ENCODE measurements at places on chromosomes 3 and 15. TPM values are rescaled to one million over a fixed set of nuclear protein-coding genes. Genes with fewer than 3 reads are reported as not detected.

The DPH6 gene
- total RNA-seq: 19.0 TPM

The DAZL gene
- total RNA-seq: 0.21 TPM

The CASR gene
- not detected for total RNA-seq

The RPSA gene
- 1,988 TPM for total RNA-seq

The SLC22A14 gene
- total RNA-seq: not detected

The OXTR gene
- total RNA-seq: 0.27 TPM

GRCh38 chr3:13143381-13144004 is 70.3 kb upstream of the IQSEC1 start:
- no peaks in the 10 kb centered on the region for H3K36me3 ChIP-seq
- H3K4me1 ChIP-seq: no peaks in the 10 kb centered on the region
- H3K27me3 ChIP-seq: no peaks in the 10 kb centered on the region
- no peak overlapping the region for H3K4me3 ChIP-seq

DNA sequence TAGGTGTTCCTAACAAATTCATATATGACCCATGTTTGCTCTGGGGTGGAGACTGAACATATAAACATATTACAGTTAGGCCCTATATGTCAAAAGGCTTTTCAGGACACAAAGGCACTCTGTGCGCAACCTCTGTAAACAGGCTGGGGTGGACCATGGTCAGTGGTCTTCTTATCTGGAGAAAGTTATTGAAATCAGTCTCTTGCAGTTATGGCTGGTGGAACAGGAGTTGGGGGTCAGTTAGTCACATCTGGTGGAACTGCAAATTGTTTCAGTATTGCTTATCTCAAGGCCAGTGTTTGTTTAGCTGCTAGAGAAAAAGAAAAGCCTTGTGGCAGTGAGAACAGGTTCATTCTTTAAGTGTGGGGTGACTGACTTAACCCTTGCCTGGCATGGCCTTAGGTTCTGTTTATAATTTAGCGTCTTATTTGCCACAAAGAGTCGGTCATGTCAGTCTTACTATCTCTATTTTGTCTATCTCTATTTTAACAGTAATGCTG is 5.9 kb upstream of the GP9 start:
- no peak overlapping the region for H3K4me3 ChIP-seq
- no peaks in the 10 kb centered on the region for H3K27me3 ChIP-seq
- DNase-seq: no peak
- peaks cover 5% of the 10 kb centered on the region for H3K4me1 ChIP-seq
- no peak overlapping the region for H3K27ac ChIP-seq
- H3K36me3 ChIP-seq: no peaks in the 10 kb centered on the region

DNA sequence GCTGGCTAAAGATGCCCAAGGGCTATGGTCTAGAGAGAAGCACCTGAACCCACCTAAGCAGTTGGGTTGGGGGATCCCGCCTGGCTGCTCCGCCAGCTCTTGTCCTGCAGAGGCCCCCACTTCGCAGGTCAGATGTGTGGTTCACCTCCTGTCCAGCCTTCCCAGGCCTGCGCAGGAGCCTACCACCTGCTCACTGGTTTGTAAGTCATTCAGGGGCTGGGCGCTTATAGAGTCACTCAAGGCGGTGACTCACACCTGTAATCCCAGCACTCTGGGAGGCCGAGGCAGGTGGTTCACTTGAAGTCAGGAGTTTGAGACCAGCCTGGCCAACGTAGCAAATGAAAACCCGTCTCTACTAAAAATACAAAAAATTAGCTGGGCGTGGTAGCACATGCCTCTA is 3.9 kb upstream of the FURIN start:
- H3K4me1 ChIP-seq: no peaks in the 10 kb centered on the region
- no peaks in the 10 kb centered on the region for H3K27me3 ChIP-seq
- H3K27ac ChIP-seq: no peak overlapping the region
- H3K36me3 ChIP-seq: no peaks in the 10 kb centered on the region

GRCh38 chr3:137987723-137988122 is 22.2 kb upstream of the CLDN18 start:
- no peak for DNase-seq
- H3K4me3 ChIP-seq: no peak overlapping the region
- no peaks in the 10 kb centered on the region for H3K36me3 ChIP-seq
- no peaks in the 10 kb centered on the region for H3K27me3 ChIP-seq

DNA sequence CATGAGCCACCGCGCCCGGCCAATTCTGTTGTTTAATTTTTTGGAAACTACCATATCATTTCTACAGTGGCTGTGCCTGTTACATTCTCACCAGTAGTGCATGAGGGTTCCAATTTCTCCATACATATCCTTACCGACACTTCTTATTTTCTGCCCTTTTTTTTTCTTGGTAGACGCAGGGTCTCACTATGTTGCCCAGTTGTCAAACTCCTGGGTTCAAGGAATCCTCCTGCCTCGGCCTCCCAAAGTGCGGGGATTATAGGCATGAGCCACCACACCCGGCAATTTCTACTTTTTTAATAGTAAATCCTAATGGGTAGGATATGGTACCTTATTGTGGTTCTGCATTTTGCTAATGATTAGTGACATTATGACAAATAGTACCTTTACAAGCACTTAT is 9.6 kb downstream of the AMIGO3 start:
- no peak overlapping the region for H3K27ac ChIP-seq
- H3K4me1 ChIP-seq: no peaks in the 10 kb centered on the region
- H3K36me3 ChIP-seq: no peaks in the 10 kb centered on the region
- no peak overlapping the region for H3K4me3 ChIP-seq
- no peaks in the 10 kb centered on the region for H3K27me3 ChIP-seq
- DNase-seq: no peak

DNA sequence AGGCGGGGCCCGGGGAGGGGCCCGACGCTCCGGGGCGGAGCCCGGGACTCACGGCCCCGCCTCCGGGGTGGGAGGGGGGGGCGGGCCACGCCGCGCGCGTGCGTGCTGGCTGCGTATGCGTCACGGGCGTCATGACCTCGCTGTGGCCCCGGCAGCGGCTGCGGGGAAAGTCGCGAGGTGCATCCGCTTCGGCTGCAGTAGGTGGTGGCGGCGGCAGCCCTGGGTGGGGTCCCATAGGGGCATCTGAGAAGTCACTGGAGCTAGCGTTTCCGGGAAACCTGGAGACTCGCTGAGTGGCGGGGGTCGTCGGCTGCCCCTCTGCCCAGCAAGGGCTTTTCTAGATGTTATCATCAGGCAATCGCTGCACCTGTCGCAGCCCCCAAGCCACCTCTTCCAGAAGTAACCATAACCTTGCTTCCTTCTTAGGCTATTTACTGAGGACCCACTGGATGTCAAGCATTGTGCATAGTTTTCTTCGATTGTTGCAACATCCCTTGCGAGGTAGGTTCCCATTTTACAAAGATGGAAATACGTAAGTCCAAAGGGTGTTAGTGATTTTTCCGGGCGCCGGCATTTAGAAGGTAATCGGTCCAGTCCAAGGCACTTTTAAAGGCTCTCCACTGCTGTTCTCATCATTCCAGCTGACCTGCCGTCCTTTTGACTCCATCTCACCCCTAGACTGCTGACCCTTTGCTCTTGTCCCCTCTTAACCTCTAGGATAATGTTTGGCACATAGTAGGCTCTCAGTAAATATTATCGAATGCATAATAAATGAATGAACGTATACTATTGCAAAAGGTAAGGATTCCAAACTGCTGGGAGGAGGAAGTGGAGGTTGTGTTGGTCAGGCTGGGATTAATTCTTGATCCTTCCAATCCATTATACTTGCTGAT is at the start of gene GDPGP1:
Gene GDPGP1, plus strand, starts transcription at position 114 of the 893 bp plus-strand sequence. CDS start 6,700 bp downstream, outside the sequence.
- H3K4me1 ChIP-seq: peaks cover 4% of the 10 kb centered on the region
- H3K27me3 ChIP-seq: no peaks in the 10 kb centered on the region
- H3K36me3 ChIP-seq: no peaks in the 10 kb centered on the region
- H3K27ac ChIP-seq: peak within 1 kb of the TSS; percentile 91

DNA sequence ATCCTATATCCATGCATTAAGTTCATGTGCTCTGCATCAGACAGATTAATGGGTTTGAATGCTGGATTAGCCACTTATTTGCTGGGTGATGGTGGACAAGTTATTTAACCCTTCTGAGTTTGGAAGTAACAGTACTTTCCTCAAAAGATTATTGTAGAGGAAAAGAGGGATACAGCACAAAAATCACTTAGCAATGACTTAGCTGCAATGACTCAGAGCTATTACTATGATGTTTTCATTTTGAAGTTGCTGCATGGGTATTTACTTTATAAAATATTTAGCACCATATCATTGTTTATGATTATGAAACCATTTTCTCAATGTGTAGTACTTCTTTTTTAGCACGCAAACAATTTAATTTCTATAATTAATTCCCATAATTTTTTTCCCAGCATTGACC is 248.4 kb downstream of the MYRIP start:
- H3K27ac ChIP-seq: no peak overlapping the region
- H3K4me3 ChIP-seq: no peak overlapping the region
- no peaks in the 10 kb centered on the region for H3K36me3 ChIP-seq
- H3K4me1 ChIP-seq: no peaks in the 10 kb centered on the region
- no peak for DNase-seq

DNA sequence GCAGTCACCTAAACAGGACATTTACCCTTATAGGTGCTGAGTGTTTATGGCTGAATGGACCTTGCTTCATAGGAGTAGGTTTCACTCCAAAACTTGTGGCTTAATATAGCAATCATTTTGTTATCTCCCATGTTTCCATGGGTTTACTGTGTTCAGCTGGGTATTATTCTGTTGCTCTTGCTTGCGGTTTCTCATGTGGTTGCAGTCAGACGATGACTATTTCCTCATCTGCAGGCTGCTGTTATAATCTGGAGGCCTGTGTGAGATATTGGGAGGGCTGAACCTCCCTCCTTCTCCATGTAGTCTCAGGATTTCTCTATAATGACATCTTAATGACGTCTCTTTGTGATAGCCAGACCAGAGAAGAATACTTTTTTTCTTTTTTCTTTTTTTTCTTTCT is 98.1 kb downstream of the ZPLD1 start:
- no peaks in the 10 kb centered on the region for H3K36me3 ChIP-seq
- H3K4me3 ChIP-seq: no peak overlapping the region
- H3K4me1 ChIP-seq: no peaks in the 10 kb centered on the region

DNA sequence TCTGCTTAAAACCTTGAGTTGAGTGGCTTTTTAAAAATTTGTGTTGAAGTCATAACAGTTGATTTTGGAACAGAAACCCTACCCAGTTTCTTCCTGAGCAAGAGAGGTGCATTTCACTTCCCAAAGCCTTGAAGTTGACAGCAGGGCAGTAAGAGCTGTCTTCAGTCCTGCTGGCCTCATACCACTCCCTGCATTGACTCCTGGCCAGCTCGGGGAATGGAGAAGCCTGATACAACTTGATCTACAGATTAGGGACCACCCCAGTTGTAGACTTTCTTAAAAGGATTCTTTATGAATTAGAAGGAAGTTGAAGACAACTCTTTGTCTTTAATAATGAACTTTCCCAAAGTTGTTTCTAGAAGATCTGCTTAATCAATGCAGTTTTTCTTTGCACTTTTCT is 90.6 kb upstream of the FLNB start:
- no peak for DNase-seq
- no peaks in the 10 kb centered on the region for H3K4me1 ChIP-seq
- no peaks in the 10 kb centered on the region for H3K27me3 ChIP-seq

DNA sequence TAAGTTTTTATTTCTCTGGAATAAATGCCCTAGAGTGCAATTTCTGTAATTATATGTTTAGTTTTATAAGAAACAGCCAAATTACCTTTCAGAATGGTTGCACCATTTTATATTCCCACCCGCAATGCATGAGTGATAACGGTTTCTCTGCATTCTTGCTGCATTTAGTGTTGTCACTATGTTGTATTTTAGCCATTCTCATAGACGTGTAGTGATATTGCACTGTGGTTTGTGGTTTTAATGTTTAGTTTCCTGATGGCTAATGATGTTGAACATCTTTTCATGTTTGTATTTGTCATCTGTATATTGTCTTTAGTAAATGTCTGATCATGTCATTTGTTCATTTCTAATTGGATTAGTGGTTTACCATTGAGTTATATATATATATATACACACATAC is 73.0 kb upstream of the GOLIM4 start:
- H3K4me1 ChIP-seq: no peaks in the 10 kb centered on the region
- H3K27ac ChIP-seq: no peak overlapping the region
- H3K36me3 ChIP-seq: no peaks in the 10 kb centered on the region

DNA sequence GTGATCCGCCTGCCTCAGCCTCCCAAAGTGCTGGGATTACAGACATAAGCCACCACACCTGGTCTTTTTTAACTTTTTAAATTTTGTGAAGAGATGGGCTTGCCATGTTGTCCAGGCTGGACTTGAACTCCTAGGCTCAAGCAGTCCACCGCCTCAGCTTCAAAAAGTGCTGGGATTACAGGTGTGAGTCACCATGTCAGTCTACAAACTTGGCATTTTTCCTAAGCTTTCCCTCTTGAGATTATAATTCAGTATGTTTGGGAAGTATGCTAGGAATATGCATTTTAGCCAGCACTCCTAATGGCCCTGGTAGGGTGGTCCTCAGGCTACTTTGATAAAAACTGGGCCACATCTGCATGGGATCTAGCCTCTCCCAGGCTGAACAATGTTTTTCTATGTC is 4.4 kb downstream of the WDR73 start:
- H3K27ac ChIP-seq: no peak overlapping the region
- no peak overlapping the region for H3K4me3 ChIP-seq
- H3K4me1 ChIP-seq: peaks cover 5% of the 10 kb centered on the region
- H3K27me3 ChIP-seq: no peaks in the 10 kb centered on the region
- no peaks in the 10 kb centered on the region for H3K36me3 ChIP-seq
- DNase-seq: no peak

DNA sequence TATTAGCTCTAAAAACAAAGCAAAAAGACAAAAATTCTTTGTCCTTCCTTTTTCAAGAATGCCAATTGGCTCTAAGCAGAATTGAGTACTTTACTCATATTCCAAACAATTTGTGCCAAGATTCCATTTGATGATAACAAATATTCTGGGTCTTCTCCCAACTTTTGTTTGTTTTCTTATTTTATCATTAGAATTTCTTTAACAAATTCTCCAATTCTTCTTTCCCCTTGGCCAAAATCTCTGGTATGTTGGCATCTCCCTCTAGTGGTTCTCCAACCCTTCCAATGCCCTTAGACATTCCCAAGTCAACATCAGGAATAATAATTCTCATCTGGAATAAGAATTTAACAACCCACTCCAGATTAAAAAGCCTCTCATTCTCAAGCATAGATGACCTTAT is 5.3 kb downstream of the CPOX start:
- no peak overlapping the region for H3K4me3 ChIP-seq
- no peak for DNase-seq
- H3K27me3 ChIP-seq: no peaks in the 10 kb centered on the region
- no peaks in the 10 kb centered on the region for H3K4me1 ChIP-seq
- no peak overlapping the region for H3K27ac ChIP-seq

- DNase-seq: no peak
- no peak overlapping the region for H3K27ac ChIP-seq
- H3K36me3 ChIP-seq: no peaks in the 10 kb centered on the region
- H3K27me3 ChIP-seq: no peaks in the 10 kb centered on the region
- H3K4me3 ChIP-seq: no peak overlapping the region
- no peaks in the 10 kb centered on the region for H3K4me1 ChIP-seq
Observed at GRCh38 chr3:117084277-117084676, 374.7 kb downstream of the TUSC7 start.

DNA sequence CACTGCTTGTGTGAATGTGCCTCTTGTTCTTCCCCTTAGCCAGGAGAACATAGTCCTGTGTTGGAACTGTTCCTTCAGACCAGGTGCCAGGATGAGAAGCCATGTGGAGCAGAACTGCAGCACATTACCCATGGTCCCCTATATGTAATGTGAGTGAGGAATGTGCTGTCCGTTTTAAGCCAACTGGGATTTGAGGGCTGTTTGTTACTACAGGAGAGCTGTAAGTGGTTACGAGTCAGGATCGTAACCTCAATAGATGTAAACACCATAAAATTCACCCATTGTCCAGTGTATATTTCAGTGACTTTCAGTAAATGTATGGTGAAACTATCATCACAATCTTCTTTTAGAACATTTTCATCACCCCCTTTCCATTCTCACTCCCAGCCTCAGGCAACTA is 10.1 kb upstream of the SCAP start:
- no peaks in the 10 kb centered on the region for H3K4me1 ChIP-seq
- no peak overlapping the region for H3K27ac ChIP-seq
- no peak for DNase-seq
- no peak overlapping the region for H3K4me3 ChIP-seq

Data from uterus (tissue), 4 donors.